ENCODE measurements at places on chromosomes 5 and 9.

DNA sequence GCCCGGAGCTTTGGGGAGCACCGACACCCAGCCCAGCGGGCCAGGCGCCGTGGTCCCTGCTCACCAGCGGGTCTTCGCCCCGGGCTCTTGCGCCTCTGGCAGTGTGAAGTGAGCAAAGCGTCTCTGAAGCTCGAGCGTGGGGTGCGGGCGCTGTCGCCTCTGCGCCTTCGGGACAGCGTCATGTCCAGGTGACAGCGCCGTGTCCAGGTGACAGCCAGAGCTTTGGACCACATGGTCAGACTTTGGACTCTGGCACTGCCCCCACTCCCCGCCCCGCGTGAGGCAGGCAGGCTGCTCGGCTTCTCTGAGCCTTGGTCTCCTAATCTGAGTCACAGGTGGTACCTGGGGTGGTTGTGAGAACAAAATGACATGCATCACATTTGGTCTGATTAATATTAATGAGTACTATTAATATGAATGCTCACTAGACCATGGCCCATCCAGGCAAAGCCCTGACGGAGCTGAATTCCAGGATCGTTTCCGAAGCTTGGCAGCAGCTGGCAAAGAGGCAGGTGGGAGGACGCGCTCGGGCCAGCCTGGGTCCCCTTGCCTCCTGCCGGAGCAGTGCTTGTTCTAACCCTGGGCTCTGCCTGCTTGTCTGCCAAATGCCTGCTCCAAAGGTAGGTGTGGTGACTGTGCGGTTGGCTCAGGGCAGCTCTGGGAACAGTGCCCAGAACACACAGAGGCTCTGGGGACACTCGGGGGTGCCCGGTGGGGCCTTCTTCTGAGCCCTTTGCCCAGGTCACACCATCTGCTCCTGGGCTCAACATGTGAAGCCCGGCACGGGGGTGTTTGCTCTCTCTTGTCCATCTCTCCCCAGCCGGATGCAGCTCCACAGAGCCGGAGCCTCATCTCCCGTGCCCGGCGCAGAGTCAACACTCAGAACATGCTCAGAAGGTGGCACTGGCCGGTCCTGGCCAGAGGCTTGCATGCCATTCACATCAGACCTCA is 157.1 kb downstream of the OLFM1 start:
- H3K4me1 ChIP-seq = no peaks in the 10 kb centered on the region
- no peak for DNase-seq
- H3K36me3 ChIP-seq = no peaks in the 10 kb centered on the region
- no peaks in the 10 kb centered on the region for H3K27me3 ChIP-seq

DNA sequence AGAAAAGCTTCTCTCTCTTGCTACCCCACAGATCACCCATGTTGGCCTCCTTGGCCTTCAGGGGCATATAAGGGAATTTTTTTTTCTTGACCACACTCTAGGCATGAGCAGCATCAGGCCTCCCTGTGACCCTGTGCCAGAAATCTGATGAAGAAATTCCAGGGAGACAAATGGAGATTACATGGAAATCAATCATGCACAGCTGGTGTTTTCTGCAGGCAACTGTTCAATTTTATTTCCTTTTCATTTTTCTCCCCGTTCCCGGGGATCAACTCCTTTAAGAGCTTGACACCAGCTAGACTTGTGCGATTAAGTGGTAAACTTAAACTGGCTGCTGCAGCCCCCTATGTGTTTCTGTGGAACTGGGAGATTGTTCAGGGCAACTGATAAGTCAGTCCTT is 59.3 kb downstream of the GALNT10 start:
- no peak overlapping the region for H3K27ac ChIP-seq
- no peaks in the 10 kb centered on the region for H3K27me3 ChIP-seq
- H3K4me1 ChIP-seq = no peaks in the 10 kb centered on the region
- no peak for DNase-seq

- no peak overlapping the region for H3K4me3 ChIP-seq
- no peak for DNase-seq
Measured at GRCh38 chr9:7936163-7936562, 136.6 kb upstream of the DMAC1 start.

DNA sequence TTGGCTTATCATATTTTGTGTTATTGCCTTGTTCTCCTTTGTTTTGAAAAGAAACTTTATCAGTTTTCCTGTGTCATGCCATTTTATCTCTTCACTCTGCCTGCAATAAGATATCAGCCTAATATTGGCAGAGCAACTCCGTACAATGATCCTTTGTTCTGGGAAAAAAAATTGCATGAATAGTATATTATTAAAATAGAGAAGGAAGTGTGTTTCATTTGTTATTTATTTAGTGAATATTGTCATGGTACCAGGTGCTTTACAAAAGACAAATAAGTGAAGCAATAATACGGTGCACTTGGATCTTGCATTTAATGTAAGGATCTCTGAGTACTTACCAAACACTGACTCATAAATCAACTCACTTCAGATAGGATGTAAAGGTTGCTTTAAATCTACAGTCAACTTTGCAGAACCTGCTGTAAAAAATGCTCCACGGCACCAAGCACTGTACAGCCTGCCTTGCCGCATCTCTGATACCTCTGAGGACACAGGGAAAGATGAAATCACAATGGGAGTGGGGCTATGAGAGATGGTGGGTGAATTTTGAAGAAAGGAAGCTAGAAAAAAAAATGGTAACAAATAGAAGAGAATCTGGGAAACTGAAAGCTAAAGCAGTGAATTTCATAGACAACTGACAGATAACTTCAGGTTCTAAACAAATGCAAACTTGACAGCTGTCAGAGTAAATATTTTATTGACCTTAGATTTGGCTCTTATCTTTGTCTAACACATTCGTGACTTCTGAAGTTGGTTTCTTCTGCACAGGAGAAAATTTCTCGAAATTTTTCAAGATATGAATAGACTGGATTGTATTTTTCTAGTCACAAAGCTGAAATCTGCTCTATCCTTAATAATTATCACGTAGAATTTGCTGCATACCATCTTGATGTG is 232.1 kb downstream of the ENC1 start:
- no peak overlapping the region for H3K4me3 ChIP-seq
- H3K27ac ChIP-seq = no peak overlapping the region
- H3K27me3 ChIP-seq = no peaks in the 10 kb centered on the region
- no peak for DNase-seq
- no peaks in the 10 kb centered on the region for H3K4me1 ChIP-seq

DNA sequence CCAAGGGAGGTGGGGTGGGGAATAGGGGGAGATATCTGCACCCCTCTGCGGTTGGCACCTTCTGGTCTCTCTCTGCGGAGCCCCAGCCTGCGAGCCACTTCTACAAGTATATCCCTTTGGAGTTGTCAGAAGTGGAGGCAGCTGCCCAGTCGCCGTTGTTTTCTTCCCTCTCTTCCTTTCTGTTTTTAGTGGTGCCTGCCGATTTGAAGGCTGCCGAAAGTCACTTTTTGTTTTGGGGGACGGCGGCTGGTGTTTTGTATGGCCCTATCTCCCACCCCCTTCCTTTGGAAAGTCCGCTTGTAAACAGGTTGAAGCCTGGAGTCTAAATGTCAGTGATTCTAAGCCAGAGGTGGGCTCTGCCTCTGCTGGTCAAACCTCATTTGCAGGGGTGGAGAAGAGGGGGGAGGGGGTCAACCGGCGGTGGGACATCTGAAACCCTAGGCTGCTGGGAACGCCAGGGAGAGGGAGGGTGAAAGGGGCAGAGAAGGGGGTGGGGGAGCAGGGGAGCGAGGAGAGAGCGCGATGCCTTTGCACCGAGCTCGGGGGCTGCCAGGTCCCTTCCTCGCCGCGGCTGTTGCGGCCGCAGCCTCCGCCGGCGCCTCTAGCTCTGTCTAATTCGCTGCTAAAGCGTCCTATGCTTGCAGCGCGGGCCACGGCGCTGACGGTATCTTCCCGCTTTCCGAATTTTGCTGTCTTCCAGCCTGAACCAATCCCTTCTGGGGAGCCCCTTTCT is at the start of gene FGF10:
Gene FGF10 (minus strand): TSS at position 331 of the 733 bp plus-strand sequence. CDS start 738 bp downstream, outside the sequence.
- no peaks in the 10 kb centered on the region for H3K4me1 ChIP-seq
- no peaks in the 10 kb centered on the region for H3K36me3 ChIP-seq
- no peaks in the 10 kb centered on the region for H3K27me3 ChIP-seq
- no peak within 1 kb of the TSS for H3K4me3 ChIP-seq
- no peak within 1 kb of the TSS for H3K27ac ChIP-seq

DNA sequence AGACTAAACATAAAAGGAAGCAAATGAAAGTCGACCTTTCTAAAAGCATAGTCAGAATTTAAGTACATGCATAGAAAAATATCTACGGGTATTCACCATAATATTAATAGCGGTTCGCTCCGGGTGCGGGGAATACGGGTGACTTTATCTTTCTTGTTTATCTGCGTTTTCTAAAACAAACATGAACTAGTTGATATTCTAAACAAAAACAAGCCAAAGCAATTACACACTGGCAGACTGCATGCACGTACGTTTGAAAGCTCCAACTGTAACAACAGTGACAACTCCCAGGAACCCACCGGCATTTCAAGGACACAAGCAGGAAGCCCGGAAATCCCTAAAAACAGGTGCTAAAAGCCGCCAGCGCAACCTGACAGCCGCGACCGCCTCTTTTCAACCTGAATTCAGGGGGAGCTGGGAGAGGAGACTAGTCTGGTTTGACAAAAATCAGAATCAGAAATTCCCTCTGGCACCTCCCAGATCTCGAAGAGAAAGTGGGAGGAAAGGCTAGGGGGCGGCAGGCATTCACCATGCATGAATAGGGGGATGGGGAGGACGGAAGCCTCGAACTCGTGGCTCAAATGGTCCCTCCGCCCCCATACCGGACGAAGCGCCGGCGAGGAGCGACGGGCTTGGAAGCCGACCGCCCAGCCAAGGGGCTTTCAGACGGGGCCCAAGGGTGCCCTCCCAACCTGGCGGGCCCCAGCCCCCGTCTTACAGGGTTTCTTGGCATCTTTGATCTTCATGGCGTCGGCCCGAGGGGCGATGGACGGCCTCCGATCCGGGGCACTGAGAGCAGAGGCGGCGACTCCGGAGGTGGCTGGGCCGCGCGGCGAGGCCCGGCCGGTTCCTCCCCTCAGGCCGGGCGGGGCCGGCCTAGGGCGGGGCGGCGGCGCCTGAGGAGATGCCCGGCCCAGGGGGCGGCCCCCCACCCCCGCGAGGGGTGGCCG is at the start of gene PANK3:
Gene PANK3 (minus strand): TSS at position 831 of the 950 bp plus-strand sequence. CDS start 85 bp downstream, at position 746.
- H3K27me3 ChIP-seq = no peaks in the 10 kb centered on the region
- peaks cover 24% of the 10 kb centered on the region for H3K4me1 ChIP-seq
- H3K4me3 ChIP-seq = peak within 1 kb of the TSS; percentile 87
- H3K27ac ChIP-seq = peak within 1 kb of the TSS; percentile 72
- no peak for DNase-seq
- H3K36me3 ChIP-seq = peaks cover 32% of the 10 kb centered on the region

- no peaks in the 10 kb centered on the region for H3K36me3 ChIP-seq
- H3K4me1 ChIP-seq = no peaks in the 10 kb centered on the region
- H3K4me3 ChIP-seq = no peak overlapping the region
- no peaks in the 10 kb centered on the region for H3K27me3 ChIP-seq
- no peak overlapping the region for H3K27ac ChIP-seq
- no peak for DNase-seq
Measured at GRCh38 chr5:176735383-176736265, 74.7 kb upstream of the UNC5A start.

DNA sequence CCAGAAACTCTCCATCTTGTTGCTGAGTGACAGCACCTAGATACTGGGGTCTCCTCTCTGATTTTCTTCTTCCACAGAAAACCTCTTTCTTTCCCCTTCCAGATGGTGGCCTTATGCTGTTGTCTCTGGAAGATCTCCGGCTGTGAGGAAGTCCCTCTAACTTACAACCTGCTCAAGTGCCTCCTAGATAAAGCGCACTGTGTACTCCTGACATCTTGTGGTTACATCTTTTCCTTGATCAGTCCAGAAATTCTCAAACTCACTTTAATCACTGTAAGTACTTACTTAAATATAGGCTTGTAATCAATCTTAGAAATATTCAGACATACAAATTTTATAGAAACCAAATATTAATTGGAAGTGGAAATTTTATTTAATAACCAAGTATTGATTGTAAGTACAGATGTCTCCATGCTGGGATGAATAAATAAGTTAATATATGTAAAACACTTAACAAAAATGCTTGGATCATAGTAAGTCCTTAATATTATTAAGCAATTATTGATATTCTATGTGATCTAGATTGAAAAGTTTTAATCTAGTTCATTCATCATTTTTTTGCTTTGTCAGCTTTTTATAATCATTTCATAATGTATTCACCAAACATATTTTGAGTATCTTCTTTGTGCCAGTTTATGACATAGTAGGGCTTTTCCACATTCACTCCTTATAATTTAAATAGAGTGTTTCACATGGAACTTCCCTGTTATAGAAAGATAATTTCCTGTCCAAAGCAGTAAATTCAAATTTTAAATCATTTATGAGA is 1381.4 kb upstream of the CDH6 start:
- H3K27ac ChIP-seq = no peak overlapping the region
- H3K27me3 ChIP-seq = no peaks in the 10 kb centered on the region
- H3K36me3 ChIP-seq = no peaks in the 10 kb centered on the region
- no peak overlapping the region for H3K4me3 ChIP-seq
- H3K4me1 ChIP-seq = no peaks in the 10 kb centered on the region

- no peaks in the 10 kb centered on the region for H3K27me3 ChIP-seq
- H3K36me3 ChIP-seq = no peaks in the 10 kb centered on the region
- H3K4me1 ChIP-seq = no peaks in the 10 kb centered on the region
- DNase-seq = peak; percentile 48
- H3K4me3 ChIP-seq = 0 out of 2 replicates have a peak overlapping the region, but pooled peaks have one; percentile 9
- H3K27ac ChIP-seq = no peak overlapping the region
Measured at GRCh38 chr5:141260458-141261237, 15.5 kb downstream of the PCDHB15 start.

- H3K36me3 ChIP-seq = no peaks in the 10 kb centered on the region
- no peak overlapping the region for H3K27ac ChIP-seq
- no peaks in the 10 kb centered on the region for H3K4me1 ChIP-seq
- DNase-seq = no peak
- H3K4me3 ChIP-seq = no peak overlapping the region
Measured at GRCh38 chr9:137974746-137975526, 97.4 kb downstream of the CACNA1B start.

GRCh38 chr5:142894749-142895148 is 124.6 kb downstream of the ARHGAP26 start:
- no peak overlapping the region for H3K4me3 ChIP-seq
- H3K27me3 ChIP-seq = no peaks in the 10 kb centered on the region
- no peaks in the 10 kb centered on the region for H3K36me3 ChIP-seq
- no peaks in the 10 kb centered on the region for H3K4me1 ChIP-seq
- H3K27ac ChIP-seq = no peak overlapping the region
- no peak for DNase-seq

DNA sequence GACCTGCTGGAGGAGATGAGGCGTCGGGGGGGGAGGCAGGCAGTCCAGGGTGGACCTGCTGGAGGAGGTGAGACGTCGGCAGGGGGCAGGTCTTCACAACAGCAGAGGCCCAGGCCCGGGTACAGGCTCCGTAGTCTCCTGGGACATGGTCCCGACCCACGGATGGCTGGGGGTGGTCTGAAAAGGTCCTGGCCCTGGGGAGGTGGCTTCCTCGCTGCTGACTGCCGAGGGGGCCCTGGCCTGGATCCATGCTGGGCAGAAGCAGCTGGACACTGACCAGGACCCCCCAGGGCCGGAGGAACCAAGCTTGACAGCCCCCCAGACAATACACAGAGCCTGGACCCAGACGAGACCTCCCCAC is 8.5 kb downstream of the EGFL7 start:
- H3K27ac ChIP-seq = no peak overlapping the region
- H3K4me3 ChIP-seq = no peak overlapping the region
- DNase-seq = no peak
- H3K4me1 ChIP-seq = peaks cover 4% of the 10 kb centered on the region

- H3K4me3 ChIP-seq = no peak overlapping the region
- H3K36me3 ChIP-seq = peaks cover 23% of the 10 kb centered on the region
- no peaks in the 10 kb centered on the region for H3K27me3 ChIP-seq
- no peak for DNase-seq
- no peaks in the 10 kb centered on the region for H3K4me1 ChIP-seq
Measured at GRCh38 chr9:77304543-77304942, 127.2 kb downstream of the VPS13A start.

All from Karpas-422 (cell line).